Hepatocyte (in vitro differentiated cells): ENCODE measurements at places on chromosomes 4 and X.

GRCh38 chrX:31112226-31112999, 40.6 kb upstream of the FTHL17 start:
- DNase-seq: no peak

DNA sequence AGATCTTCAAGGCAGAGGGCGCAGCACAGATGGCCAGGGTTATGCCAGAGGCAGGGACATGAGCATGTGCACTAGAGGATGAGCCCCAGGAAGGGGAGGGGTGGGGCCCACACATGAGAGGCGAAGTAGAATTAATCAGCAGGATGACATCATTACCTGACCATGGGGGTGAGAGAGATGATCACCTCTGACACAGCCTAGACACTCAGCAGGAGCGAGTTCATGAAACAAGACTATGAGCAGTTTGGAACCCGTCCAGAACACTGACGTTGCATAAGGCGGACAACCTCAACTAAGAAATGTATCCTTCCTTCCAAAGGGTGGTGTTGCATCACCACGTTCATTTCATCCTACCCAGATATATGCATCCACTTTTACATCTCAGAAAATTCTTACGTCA, 446.7 kb upstream of the TENM3 start:
- peak; percentile 24 for DNase-seq

DNA sequence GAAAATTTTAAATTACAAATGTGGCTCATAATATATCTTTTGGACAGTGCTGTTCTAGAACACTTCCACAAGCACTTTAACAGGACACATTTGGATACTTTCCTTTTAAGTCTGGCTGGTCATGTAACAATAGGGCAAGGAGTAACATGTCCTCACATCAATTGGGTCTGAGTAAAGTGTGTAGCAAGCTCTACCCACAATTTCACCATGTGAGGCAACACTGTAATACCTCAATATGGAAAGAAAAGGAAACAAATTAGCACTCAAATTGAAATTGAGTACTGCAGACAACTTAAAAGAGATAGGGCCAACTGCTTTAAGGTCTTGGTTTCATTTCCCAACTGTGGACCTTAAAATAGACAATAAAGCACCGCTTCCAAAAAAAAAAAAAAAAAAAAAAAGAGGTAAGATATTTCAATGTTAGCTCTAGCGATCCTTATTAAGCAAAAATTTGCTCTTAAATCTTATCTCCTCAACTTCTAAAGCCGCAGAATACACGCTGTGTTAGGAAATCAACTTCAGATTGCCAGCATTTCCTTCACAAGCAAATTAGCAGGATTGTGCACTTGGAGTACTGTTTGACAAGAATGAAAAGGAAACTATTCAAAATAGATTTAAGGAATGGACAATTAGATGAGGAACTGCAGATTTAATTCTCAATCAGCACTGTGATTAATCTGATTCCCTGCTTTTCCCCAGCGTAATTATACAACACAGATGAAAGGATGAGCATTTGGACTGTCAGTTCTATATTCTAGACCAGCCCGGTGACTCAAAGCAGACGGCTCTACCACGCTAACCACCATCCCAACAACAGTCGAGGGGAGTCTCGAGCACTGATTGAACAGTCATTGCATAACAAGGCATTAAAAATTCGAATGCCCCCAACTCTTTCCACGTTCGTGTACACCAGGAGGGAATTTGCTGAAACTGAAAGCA, 1.6 kb downstream of the CASK start:
- DNase-seq: no peak

DNA sequence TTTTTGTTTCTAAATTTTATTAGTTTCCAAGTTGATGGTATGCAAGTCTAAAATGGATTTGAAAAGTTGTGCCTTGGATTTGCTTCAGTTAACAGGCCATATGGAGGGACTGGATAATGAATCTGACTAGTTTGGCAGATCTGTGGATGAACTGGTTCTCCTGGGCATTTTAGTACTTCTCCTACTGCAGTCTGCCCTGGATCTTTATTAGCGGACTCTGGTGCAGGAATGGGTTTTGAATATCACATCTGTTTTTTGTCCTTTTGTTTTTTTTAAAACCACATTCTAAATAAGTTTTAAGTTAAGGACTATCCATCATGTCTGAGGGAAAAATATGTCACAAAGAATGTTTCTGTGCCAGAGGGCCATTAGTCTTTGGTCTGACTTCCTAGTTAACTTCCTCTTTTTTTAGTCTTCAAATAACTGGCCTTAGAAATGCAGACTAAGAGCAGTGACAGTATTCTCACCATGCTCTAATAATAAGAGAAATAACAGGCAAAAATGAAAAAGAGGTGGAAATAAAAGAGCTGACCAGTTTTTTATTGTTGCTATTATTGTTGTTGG, 13.9 kb upstream of the DCK start:
- no peak for DNase-seq

- DNase-seq: peak; percentile 22
Observed at GRCh38 chrX:113522814-113523213, 682.2 kb upstream of the AMOT start.

GRCh38 chrX:13009273-13009672, 34.4 kb downstream of the TMSB4X start:
- no peak for DNase-seq

- DNase-seq: no peak
Observed at GRCh38 chrX:81201071-81201470, 642 bp downstream of the HMGN5 start.

DNA sequence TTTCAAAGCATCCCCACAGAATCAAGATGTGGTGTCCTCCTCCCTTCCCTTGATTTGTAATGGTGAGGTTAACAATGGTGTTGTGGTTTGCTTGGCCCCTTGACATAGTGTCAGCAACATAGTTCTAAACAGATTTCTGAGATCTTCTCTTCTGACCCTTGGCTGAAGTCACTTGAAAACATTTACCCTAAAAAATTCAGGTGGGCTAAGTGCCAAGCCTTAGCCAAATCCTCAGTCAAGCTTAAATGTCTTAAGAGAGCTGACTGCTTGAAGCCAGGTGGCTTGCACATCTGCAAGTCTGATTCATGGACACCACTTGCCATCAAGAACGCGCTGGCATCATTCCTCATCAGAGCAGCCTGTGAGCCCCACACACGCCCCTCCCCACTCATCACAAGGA, 173.2 kb downstream of the MGST2 start:
- no peak for DNase-seq

- DNase-seq: no peak
Observed at GRCh38 chrX:45750639-45751038, 550.0 kb upstream of the DIPK2B start.

DNA sequence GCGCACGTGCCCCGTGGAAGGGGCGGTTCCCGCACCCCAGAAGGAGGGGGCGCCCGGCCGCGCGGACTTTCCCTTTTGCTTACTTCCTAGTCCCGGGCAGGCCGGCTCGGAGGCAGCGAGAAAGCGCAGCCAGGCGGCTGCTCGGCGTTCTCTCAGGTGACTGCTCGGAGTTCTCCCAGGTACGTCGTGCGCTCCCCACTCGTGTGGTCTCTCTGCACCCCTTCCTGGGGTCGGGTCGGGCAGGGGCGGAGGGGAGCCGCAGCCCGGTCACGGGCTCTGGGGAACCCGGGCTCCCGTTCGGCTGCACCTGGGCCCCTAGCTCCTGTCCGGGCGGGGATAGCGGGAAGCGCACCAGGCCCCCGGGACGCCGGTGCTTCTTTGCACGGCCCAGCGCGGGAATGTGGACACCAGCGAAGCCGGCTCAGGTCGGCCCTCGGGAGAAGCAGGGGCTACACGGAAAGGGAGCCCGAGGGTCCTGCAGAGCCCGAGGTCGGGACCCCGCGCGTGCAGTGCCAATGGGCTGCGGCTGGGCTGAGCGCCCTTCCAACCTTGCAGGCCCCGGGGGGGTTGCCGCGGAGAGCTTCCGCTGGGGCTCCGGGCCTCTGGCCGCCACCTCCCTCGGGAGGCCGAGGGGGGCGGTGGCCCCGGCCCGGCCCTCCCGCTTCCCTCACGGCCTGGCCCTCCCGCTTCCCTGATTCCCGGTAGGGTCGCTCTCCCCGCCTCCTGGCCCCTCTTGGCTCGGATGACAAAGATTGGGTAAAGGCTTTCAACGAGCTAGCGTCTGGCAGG, at the start of gene TLR2:
TLR2 (plus strand) TSS at position 99 of the 789 bp plus-strand sequence. CDS start 18,628 bp downstream, outside the sequence.
- peak; percentile 87 for DNase-seq

DNA sequence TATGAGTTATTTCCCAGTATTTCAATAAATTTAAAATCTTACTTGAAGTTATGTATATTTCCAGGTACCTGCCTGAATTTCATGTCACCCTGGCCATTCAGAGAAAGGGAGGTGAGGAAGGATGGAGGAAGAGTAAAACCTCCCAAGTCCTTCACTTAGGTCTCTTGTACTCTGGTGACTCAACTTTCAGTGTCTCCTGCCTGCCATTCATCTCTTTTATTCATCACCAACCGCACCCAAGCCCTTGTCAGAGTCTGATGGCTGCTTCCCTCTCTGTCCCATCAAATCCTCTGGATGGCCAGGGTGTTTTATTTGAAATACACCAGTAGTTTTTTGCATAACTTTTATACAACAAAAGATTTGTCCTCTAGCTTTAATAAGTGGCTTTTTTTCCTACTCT, 17.8 kb downstream of the TMPRSS11E start:
- DNase-seq: no peak

GRCh38 chrX:100625985-100626491, 10.6 kb downstream of the TSPAN6 start:
- no peak for DNase-seq

- DNase-seq: no peak
Observed at GRCh38 chr4:178693816-178694215, 1251.6 kb upstream of the AGA start.

DNA sequence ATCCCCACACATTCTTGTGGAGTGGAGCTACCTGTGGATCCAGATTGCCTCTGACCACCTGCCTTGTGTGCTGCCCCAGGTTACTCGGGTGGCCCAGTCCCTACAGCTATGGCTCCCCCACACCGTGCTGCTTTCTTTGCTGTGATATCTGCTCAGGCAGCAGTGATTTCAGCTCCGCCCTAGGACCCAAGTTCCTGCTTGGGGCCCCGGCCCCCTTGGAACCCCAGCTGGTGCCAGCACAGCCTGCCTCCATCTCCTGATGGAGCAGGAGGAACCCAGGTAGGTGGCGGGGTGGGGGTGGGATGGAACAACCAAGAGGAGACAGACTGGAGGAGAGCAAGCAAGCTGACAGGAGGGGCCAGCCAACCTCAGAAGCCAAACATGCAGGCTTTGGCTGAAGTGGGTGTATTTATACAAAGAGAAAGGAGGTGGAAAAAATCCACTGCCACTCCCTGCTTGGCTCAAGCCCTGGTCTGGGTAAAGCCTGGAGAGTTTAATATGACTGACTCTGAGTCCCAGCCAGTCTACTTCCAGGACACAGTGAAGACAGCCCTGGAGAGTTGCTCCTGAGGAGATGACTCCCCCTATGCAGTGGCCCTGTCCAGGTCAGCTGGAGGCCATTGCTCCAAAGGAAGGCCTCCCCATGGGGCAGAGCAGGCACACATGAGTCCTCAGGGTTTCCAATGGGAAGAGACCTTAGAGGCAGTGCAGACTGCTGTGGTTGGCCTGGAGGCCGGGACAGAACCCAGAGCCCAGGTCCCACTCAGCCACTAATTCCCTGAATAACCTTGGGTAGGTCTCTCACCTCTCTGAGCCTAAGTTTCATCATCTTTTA, 197.1 kb upstream of the MAMLD1 start:
- DNase-seq: no peak

GRCh38 chr4:52407545-52407944, 251.6 kb downstream of the USP46 start:
- no peak for DNase-seq

DNA sequence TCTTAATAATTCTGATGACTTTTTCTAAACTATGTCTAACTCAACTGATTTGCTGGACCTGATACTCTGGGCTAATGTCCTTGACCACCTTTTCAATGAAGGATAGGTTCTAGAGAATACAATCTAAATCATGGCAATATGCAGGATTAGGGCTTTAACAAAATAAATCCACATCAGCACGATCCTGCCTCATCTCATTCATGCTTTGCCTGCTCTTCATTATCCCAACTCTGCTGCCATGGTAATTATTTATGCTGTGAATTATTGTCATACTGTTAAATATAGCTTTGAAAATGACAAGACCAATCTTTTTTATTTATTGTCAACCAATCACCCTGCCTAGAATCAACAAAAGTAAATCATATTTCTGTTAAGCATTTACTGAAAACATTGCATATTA, 2176.7 kb upstream of the AGA start:
- DNase-seq: no peak

GRCh38 chrX:153564047-153564606, 34.8 kb downstream of the CCNQ start:
- peak; percentile 23 for DNase-seq

DNA sequence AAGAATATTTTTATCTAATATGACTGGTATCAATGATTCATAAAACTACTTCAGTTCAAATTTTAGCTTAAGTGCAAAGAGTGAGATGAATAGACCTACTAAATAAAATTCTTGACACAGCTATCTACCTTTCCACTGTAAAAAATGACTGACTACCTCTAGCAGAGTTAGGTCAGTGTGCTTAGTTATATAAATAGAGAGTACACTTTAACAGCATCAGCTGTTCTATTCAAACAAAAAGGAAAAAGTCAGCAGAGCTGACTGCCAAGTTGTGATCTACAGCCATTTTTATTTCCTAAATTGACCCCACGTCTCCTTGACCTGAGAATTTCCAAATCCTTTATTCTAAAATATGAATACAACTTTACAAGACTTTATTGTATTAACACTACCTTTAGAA, 262.4 kb downstream of the CAMK2D start:
- no peak for DNase-seq

GRCh38 chr4:163757219-163757618, 262.7 kb downstream of the TMA16 start:
- DNase-seq: no peak

- DNase-seq: no peak
Observed at GRCh38 chrX:49164589-49165360, 2.2 kb downstream of the MAGIX start.

GRCh38 chr4:163762741-163763140, 268.3 kb downstream of the TMA16 start:
- DNase-seq: no peak

GRCh38 chrX:130216320-130216719, 44.6 kb downstream of the RAB33A start:
- DNase-seq: no peak

- peak; percentile 48 for DNase-seq
Observed at GRCh38 chrX:989959-990510, 222.4 kb downstream of the CRLF2 start.
